ENCODE measurements at places on chromosomes 5 and 9.
A peak's percentile ranks its signal among the peaks of the same experiment; 100 is the strongest.

- DNase-seq, result no peak
These were observed 22.5 kb downstream of the ZNF618 start for GRCh38 chr9:113898596-113898995.

DNA sequence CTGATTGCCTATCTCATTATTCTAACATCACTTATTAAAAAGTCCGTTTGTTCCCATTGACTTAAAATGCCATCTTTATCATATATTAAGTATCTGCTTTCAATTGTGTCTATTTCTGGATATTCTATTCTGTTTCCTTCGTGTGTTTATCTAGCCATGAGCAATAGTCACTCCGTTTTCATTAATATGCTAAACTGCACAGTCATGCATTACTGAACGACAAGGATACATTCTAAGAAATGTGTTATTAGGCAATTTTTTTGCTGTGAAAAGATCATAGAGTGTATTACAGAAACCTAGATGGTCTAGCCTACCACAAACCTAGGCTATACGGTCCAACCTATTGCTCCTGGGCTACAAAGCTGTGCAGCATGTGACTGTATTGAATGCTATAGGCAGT is 482.9 kb downstream of the IRX1 start:
- no peak for DNase-seq

DNA sequence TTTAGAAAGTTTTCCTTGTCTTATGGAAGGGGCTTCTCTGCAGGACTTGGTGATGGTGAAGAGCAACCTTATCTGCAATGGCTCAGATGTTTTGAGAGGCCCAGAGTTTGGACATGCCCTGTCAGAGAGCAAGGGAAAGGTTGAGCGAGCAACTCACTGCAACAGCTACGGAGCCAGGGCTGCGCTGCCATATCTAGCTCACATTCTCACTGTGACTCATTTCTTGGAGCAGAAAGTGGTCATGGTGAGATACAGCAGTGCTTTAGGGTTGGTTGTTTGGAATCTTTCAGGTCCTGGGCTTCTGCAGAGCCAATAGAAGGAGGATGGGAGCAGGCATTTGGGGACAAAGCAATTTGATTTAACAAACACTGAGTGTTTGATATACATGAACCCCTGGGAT is 12.3 kb downstream of the GLRA1 start:
- no peak for DNase-seq

DNA sequence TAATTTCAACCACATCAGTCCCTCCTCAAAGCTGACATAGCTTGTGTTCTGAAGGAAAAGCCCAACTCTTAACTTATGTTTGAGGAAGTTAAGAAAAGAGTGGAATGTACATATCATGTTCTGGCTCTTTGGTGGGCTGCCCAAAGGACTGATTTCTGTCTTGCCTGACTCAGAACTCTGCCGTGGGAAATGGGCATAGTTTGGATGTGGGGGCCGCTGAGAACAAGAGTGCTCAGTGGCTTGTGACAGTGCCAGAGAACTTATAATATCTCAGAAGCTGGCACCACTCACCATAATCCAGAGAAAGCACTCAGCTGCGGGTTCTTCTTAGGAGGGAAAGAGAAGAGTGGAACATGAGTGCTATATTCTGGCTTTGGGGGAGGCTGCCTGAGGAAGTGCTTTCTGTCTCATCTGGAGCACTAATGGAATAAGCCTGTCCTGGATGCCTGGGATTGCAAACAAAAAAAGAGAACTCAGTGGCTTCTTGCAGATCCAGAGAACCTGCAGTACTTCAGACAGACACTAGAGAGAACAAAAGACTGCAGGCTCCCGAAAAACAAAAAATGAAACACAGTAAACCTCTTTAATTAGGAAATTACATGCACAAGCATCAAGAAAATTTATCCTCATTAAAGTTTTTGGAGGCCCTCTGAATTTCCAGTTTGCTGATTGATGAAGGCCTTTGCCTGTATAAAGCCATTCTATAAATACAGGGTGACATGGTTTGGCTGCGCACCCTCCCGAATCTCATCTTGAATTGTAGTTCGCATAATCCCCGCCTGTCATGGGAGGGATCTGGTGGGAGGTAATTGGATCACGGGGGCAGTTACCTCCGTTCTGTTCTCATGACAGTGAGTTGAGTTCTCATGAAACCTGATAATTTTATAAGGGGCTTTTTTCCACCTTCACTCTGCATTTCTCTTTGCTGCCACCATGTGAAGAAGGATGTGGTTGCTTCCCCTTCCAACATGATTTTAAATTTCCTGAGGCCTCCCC is 207.0 kb downstream of the DMAC1 start:
- no peak for DNase-seq

DNA sequence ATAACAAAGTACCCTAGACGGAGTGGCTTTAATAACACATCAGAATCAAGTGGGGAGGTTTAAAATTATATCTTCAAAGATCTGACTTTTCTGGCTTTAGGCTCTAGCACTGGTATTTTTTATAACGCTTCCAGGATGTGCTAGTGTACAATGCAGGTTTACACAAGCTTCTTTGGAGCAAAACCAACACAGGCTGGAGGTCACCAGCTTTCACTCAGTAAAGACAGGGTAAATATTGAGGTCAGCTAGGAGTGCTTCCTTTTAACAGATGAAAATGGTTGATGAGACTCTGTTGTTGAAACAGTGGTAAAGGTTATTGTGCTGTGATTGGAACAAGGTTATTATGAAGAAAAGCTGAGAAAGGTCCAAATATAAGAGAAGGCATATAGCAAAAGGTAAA is 414.2 kb downstream of the TAF11L14 start:
- DNase-seq, result no peak

DNA sequence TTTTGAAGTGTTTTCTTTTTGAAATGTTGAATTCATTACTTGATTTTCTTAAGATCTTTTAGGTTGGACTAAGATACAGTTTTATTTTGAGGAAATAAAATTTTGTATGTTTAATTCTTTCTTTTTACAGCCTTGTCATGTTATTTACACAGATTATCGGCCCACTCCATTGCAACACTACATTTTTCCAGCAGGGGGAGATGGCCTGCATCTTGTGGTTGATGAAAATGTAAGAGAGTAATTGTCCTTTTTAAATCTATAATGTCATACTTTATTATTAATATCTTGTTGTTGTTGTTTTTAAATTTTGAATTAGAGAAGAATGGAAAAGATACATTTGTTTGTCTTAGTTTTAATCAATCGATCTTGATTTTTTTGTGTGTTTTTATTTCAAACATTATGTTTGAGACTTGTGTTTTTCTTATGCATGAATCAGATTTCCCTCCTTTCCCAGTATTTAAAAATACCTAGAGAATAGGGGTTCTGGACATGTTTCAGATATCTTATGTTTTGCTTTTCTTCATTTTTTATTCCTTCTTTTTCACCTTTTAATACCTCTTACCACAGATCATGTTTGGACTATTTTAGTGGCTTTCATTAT is 36.7 kb downstream of the MTREX start:
- peak; percentile 75 for DNase-seq

DNA sequence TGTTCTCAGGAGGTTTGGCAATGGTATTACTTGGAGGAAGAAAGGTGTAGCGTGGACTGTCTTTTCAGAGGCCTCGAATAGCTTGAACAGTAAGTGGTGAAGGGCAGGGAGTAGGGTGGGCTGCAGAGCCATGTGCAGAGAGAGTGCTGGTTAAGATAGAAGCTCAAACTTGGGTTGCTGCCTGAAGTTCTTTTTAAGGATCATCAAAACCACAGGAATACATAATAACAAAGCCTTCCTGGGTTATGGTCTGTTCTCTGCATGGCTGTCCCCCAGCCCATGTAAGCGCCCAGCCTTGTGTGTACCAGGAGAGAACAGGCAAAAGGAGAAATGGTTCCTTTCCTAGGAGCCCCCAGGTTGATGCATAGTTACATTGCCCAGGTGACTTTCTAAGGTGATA is 43.9 kb downstream of the RCL1 start:
- no peak for DNase-seq

DNA sequence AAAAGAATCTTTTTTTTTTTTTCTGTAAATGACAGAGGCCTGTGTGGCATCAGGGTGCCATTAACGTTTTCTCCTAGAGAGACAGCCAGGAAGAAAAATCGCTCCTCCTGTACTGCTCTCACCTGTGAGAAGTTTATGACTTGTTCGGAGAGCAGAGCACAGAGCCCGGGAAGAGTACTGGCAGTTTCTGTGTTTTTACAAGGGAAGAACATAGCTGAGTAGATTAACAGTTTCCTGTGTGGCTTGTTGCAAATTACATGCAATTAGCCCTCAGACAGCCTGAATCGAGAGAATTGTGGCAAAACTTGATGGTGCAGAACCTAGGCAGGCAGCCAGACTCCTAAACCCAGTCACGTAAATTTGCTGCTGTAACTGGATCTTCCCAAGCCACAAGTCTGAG is 32.1 kb downstream of the PRKACG start:
- DNase-seq, result no peak

DNA sequence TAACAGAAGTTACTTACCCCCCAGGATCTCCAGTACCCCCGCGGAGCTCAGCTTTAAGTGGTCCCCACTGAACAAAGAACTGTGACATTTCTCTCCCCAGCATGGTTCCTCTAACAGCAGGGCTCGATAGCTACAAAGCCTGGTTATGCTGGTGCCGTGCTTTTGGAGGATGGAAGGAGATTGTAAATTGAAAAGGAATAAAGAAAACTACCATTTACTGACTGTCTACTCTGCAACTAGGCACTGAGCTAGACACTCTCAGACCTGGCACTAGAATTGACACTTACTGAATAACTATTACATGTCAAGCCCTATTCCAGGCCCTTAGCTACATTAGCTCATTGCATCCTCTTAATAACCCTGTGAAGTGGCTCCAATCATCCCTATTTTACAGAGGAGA is 145.3 kb downstream of the TTLL11 start:
- DNase-seq, result no peak

- DNase-seq, result no peak
These were observed 266.8 kb upstream of the NREP start for GRCh38 chr5:112023766-112024165.

- no peak for DNase-seq
These were observed 73.9 kb downstream of the ACTBL2 start for GRCh38 chr5:57408714-57409113.

- DNase-seq, result no peak
These were observed 111.0 kb upstream of the RAI14 start for GRCh38 chr5:34545164-34545563.

DNA sequence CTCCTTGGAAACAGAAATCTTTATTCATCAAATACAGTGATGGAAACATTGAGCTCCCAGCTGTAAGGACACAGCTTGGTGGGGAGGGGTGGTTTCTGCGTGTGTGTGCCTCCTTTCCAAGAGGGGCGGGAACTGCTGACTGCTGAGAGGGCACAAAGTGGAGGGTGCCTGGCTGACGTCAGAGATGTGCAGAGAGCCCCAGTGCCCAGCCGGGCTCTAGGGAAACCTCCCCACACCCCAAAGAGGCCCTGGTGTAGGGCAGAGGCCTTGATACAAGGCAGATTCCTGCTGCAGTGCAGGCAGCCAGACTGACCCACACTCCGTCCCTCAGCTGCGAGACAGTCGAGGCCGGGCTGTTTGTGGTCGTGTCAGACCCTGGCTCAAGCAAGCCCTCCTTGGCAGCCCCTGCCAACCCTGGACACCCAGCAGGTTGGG is 191.0 kb downstream of the CACNA1B start:
- no peak for DNase-seq

DNA sequence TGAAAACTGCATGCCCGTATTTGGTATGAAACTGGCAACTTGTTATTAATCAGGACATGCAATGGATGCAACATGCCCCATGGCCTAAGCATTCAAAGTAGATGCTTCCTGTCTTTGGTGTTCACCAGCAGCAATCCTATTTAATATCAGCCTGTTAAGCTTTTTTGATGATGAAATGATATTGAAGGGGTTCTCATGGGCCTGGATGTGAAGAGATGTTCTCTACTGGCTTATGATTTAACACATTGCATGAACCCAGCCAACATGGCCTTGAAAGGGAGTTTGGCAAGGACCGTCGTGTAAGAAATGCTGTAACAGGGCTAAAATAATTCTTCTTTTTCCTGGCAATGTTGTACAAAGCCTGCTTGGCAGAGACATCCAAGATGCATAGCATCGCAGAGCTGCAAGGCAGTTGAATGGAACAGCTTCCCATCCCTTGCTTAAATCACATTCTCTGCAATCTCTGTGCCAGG is 111.2 kb downstream of the SMARCA2 start:
- no peak for DNase-seq

DNA sequence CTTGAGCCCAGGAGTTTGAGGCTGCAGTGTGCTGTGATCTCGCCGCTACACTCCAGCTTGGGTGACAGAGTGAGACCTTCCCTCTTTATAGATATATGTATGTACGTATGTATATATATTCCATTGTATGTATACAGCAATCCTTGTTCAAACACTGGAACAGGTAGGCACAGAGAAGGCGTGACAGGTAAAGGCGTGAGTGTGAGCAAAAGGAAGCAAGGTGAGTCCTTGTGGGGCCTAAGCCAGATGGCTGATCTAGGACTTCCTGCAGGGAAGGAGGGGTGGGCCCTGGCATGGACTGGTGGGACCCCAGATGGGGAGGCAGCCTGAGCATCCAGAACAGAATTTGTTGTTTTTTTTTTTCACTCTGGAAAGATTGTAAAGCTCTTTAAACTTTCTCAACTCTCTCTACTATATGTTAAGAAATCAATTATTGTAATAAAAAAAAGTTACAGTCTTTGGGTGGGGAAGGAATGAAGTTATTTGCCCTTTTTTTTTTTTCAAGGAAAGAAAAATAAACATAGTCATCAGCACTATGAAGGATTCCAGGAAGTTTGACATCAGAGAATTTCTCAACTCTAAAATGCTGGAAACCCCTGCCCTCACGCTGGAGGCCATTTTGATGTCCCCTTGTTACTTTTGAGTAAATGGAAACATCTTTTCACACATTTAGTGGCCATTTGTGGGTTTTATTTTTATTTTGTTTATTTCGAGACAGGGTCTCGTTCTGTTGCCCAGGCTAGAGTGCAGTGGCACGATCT is 38.9 kb upstream of the STXBP1 start:
- DNase-seq, result no peak

GRCh38 chr9:20356403-20357036 is 265.8 kb downstream of the MLLT3 start:
- peak; percentile 53 for DNase-seq

DNA sequence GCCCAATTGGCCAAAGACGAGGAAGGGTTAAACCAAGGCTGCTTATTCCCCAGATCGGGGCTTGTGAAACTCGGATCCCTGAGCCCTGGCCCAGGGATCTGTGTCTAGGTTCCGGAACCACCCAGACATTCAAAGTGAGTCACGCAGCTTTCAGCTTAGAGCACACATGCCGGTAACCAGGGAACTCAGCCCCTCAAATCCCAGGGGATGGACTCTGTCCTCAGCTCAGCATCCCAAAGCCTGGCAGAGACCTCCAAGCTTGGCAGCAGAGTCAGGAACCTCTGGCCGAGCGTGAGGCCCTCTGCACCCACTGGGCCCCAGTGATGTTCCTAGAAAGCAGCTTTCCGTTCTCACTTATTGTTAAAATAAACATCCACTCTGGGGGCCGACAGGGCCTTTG is 5.1 kb downstream of the PNPLA7 start:
- DNase-seq, result no peak
